ENCODE measurements at places on chromosomes 7 and 10.

- no peak for DNase-seq
Observed at GRCh38 chr7:18906901-18907300, 210.5 kb downstream of the TWIST1 start.

DNA sequence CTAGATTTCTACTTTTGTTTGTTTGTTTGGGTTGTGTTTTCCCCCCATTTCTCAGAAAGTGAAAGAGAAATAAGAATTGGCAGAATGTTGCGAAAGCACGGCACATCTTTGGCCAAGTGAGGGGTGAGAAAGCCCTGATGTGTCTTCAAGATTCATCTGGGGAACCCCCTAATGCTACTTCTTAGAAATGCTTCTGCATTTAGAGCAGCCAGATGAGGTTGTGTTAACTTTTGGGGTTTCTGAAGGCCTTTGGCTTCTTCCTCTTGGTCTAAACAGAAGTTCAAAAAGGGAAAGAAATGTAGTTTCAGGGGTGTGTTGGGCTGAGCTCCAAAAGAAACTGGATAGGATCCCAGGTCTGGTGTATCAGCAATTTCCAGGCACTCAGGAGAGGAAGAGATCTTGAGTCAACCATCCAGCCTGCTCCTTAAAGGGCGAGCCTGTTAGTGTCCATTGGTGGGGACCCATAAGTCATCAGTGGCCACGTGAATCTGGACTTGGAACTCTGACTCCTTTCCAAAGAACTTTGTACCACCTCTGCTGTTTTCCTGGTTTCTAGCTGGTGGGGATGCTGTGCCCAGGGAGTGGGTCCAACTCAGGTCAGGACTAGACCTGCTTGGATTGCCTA lies 6.5 kb downstream of the DUSP5 start:
- peak; percentile 79 for DNase-seq

DNA sequence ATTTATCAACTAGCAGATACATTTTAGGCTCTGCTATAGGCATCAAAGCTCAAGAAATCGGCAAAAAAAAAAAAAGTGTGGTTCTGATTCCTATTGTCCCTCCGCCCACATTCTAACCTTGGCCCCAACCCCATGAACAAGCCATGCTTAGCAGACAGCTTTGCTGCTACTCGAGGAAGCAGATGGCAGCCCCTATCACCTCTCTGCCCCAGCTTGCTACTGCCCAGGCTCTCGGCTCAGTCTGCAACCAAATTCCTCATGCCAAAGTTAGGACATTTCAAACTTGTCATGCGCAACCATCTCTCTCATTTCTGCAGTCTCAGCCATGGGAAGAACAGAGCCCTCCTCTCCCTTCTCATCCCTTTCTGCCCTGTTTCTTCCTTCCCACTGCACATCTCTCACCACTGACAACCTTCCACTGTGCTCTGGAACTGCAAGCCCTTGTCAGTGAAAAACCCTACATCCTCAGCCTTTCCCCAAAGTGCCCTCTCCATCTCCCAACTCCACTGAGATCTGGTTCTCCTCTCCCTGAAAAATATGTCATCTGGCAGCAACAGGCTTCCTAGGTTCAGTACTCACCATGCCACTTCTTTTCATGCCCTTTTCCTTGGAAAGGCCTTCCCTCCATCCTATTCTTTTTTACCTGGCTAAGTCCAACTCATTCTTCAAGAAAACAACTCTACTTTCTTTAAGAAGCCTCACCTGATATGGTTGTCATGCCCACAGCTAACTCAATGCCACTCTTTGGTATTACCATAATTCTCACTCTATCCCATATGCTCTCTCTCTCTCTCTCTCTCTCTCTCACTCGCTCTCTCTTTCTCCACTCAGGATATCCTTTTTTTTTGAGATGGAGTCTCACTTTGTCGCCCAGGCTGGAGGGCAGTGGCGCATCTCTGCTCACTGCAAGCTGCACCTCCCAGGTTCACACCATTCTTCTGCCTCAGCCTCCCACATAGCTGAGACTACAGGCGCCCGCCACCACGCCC lies 60.1 kb upstream of the FHIP2A start:
- no peak for DNase-seq

DNA sequence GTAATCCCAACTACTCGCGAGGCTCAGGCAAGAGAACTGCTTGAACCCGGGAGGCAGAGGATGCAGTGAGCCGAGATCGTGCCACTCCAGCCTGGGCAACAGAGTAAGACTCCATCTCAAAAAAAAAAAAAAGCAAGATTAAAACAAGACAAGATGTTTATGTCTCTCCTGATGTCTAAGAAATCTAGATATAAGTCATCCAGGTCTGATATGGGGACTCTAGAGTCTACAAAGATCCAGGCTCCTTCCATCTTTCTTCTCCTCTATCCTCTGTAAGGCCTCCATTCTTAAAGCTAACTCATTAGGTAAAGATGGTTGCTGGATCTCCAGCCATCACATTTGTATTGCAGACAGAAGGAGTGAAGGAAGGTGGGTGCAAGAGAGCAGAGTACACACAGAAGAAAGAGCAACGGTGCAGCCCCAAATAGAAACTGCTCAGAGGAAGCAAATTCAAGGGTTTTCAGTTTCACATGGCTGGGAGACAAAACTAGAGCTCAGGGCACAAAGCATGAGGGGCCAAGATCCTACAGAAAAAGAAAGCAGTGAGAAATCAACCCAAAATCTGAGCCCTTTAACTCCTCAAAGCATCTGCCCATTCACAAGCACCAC lies 57.6 kb downstream of the USP6NL start:
- DNase-seq, result no peak

- peak; percentile 31 for DNase-seq
Observed at GRCh38 chr7:39741942-39742623, 118.7 kb downstream of the RALA start.

DNA sequence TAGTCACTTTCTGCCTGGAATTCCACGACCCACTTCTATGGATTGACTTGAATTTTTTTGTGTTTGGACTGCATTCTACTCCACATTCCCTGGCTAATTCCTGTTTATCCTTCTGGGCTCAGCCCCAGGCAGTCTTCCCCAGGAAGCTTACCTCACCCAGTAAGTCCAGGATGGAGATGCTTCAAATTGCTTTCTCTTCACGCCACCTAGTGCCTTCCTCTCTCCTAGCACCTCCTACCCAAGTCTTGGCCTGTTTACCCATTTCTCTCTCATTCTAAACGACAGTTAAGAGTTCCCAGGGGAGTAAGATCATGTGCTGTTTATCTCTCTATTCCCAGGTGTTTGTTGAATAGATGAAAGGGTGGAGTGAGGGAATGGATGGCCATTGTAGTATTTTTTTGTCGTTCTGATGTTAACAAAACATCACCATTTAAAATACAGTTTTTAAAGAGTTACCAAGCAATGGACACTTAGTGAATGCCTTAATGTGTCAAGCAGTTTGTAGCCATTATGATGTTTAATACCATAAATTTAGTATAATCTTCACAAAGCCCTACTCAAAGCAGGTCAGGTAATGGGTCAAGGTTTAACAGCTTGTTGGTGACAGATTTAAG lies 45.5 kb upstream of the TARP start:
- DNase-seq, result peak; percentile 86

DNA sequence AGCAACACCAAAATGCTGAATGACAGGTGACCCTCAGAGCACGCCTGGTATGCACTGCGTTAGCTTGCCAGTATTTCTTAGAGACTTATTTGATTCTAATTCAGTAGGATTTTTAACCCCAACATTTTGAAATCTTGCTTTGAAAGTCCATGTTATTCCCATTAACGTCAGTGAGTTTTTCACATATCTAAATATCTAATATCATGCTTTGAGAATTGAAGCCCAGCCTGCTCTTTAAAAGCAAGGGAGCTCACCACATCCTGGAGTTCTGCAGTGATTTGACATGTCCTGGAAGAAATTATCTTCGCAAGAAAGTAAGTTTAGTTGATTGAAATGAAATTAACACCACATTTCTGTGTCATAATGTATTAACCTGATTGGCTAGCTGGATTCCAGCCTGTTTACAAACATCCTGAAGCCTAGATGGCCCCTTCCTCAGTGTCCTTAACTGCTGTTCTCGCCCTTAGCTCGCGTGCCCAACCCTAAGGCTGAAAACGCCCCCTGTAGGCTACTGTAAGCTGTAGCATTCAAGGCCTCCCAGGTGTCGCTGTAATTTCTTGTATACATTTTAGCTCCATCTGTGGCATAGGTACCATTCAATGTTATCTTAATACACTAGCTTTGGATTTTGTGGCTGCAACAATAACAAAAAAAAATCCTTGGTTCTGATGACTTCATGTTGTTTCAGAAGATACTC lies 191.5 kb downstream of the MGMT start:
- no peak for DNase-seq

GRCh38 chr10:50605269-50605950 lies 18.3 kb downstream of the SGMS1 start:
- DNase-seq, result peak; percentile 98

DNA sequence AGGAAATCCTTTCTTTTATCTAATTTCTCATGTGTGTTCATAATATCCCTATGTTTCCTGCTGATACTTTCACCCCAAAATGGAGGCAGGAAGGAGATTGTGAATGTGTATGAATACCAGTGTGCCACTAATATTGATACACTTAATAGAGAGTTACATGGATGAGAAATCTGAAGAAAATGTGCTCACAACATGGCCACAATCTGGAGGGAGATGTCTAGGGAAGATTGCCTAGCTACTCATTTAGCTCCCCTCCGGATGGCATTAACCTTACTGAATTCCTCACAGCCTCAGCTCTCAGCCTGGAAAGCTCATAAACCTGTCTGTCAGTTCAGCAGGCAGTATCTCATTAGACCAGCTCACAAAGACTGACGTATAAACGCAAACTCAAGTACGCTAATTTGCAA lies 23.4 kb upstream of the DMTF1 start:
- no peak for DNase-seq

GRCh38 chr10:99539820-99540219 lies 7.1 kb downstream of the NKX2-3 start:
- no peak for DNase-seq
